ENCODE measurements at places on chromosomes 6 and 20.

- DNase-seq: no peak
Measured at GRCh38 chr6:143753678-143754077, 75.9 kb downstream of the PHACTR2 start.

GRCh38 chr20:1777476-1777820, 117.8 kb upstream of the SIRPA start:
- DNase-seq: no peak

DNA sequence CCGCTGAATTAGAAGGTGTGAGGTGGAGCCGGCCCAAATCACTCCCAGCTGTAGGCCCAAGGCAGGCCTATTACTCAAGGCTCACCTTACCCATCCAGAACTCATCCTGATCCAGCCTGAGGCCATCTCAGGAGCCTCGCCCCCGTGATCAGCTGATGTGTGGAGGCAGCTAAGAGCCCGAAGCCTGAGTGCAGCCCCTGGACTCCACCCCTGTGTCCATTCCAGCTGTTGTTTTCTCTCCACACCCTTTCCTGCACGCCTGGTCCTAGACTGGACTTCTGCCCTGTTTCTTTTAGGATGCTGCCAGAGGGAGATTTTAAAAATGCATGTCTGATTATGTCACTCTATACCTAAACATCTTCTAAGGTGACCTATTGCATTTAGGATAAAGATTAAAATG, 124.7 kb upstream of the SUPT3H start:
- no peak for DNase-seq

DNA sequence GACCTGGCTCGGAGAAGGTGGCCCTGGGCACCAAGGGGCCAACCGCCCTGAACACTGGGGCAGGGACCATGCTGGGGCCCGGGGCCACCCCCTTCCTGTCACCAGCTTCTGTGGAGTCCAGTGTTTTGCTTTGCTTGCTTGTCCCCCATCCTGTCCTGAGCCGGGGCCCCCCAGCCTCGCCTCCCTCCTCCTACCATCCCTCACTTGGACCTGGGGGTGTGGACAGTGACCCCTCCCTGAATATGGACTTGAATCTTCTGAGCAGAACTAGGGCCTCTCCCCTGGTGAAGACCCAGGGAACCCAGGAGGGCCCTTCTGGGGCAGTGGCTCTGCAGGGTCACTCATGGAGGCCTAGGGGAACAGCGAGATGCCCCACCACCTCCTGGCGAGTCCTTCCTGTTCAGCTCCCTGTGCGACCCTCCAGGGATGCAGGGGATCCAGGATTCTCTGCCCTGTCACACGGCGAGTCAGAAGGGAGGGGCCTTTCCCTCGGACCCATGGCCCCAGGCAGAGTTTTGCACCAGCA, 41.6 kb downstream of the VSTM2L start:
- DNase-seq: no peak

- DNase-seq: no peak
Measured at GRCh38 chr20:36344517-36345132, 38.5 kb downstream of the DLGAP4 start.

DNA sequence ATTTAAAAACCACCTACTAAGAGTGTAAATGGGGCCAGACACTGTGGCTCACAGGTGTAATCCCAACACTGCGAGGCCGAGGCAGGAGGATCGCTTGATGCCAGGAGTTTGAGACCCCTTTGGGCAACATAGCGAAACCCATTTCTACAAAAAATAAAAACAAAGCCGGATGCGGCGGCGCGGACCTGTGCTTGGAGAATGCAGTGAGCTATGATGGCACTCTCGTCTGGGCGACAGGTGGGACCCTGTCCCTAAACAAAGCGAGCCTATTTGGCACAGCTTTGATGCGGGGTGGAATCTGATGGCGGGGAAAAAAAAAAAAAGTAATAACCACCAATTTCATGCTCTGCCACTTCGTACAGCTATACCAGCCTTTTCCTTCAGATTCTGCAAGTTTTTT, 1.1 kb downstream of the TCP1 start:
- DNase-seq: no peak

Data from stimulated activated CD8-positive, alpha-beta memory T cell treated with anti-CD3 and anti-CD28 coated beads, Interleukin-7, amount 100 ng/mL, for 4 hours (primary cell).